GOT3 (cell line): ENCODE measurements at places on chromosomes 7 and 10.

DNA sequence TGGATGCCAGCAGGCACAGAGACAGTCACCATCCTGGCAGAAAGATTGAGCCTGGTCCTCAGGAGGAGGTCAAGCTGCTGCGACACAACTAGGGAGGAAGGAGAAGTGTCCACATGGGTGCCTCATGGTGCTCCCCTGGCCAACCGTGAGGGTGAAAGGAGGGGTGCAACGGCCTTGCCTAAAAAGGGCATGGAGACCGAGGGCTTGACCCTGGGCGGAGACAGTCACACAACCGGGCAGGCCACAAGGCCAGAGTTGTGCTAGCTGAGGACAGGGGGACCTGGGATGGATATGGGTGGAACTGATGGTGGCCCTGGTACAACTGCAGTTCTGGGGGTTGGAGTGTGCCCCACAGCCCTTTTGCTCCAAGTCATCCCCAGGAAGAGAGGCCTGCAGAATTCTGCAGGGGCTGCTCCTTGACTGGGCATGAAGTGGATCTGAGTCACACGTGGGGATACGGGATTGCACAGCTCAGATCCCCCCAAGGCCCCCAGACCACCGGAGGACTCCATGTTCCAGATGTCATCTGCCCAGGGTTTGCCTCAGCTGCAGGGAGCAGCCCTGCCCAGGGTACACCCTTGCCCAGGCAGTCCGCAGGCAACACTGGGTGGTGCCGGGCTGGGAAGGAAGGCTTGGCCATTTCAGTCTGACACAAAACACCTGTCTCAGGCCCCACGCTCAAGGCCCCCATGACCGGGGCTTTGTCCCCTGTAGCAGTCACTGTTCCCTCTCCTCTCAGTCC, 602.3 kb upstream of the MGMT start:
- DNase-seq = no peak

- DNase-seq = no peak
Observed at GRCh38 chr10:61404751-61405150, 48.4 kb downstream of the TMEM26 start.

- DNase-seq = no peak
Observed at GRCh38 chr7:18313965-18314364, 181.6 kb upstream of the HDAC9 start.

GRCh38 chr7:155807789-155808548, 4.3 kb downstream of the SHH start:
- no peak for DNase-seq

GRCh38 chr7:99267481-99267840, 5.2 kb upstream of the MYH16 start:
- DNase-seq = no peak

DNA sequence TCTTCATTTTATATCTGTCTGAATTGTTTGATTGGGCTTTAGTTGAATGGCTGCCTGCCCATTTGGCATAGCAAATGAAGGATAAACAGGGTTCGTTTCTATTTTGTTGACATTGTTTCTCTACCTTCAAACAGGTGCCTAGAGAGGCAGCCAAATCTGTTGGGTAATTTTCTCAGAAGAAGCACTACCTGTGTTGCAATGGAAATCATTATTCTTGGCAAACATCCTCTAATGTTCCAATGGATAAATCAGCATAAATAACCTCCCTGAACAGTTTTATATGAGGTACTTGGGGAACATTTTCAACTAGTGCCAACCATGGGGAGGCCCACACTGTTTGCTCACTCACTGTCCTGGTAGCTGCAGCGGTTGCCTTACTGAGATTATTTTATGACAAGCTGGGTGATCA, 64.4 kb upstream of the PLPP4 start:
- DNase-seq = no peak

DNA sequence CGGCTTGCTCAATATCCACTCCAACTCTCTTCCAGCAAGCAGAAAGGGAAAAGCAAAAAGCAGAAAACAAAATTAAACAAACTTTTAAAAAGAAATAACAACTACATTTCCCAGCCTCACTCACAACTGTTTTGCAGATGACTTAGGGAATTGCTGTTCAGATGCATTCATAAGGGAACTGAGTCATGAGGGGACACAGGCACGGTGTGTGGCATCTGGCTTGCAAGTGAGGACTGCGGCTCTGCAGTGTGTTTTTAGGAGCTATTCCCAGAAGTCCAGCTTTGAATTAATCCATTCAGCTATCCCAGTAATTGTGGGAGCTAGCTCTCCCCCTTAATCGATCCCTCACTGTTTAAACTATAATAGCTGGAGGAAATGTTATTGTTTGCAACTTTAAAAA, 30.3 kb downstream of the PTN start:
- DNase-seq = no peak

DNA sequence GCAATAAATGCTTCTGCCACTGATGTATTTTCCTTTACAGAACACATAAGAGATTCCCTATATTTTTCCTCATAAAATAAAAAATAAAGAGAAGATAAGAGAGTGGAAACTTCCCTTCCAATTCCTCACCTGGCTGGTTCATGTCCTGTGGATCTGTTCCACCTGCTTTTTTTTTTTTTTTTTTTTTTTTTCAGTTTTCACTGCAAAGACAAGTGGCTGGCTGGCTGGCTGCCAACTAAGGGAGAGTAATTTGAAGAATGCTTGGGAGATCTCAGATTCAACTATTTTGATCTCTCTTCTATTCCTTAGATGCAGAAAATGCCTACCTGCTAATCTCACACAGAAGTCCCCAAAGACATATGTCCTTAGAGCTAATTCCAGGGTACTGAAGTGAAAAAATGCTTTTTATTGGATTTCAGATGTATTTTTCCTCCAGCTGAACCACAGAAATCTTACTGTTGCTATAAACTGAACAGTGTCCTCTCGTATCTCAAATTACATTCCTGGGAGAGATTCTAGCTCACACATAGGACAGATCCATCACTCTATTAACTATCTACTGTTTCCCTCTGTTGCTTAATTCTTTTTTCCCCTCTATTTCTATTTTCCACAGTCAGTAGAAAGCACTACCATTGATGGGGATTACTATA, 120.8 kb downstream of the NRCAM start:
- no peak for DNase-seq

DNA sequence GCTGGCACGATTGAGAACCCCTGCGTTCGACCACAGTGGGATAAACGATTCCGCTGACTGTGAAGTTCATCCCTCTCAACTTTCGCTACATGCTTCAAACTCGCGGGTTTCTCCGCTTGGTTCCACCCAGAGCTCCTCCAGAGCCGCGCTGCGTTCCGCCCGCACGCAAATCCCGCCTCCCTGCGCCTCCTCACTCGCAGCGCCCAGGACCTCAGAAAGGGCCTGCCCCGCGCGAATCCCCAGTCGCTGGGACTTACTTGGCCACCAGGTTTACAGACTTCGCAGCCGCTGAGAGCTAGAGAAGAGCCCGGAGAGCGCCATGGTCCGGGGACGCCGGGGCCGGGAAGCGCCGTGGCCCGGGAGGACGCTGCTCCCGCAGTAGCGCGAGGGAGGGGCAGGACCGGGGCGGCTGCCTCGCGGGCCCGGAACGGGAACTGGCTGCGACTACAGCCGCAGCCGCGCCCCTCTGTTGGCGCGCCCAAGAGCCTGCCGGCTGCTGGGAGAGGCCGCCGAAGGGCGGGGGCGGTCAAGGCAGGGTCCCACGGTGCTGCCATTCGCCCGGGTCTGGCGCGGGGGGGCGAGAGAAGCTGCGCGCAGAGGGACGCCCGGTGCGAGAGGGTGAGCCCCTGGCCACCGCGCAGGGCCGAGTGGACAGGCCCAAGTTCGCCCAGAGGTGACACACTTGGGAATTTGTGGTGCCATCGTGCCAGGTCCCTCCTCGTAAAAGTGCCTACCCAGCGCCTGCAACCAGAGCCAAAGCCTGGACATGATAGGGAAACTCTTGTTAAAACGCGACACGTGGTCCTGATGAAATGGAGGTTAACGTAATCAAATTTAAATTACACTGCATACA, at the start of gene NOD1:
TSS of gene NOD1 (minus strand) at position 436 of the 853 bp plus-strand sequence. CDS start 21,863 bp downstream, outside the sequence.
- DNase-seq = peak; percentile 47

- DNase-seq = no peak
Observed at GRCh38 chr10:115092258-115092554, 959 bp upstream of the ATRNL1 start.

- no peak for DNase-seq
Observed at GRCh38 chr7:2498708-2499107, 20.9 kb upstream of the LFNG start.

DNA sequence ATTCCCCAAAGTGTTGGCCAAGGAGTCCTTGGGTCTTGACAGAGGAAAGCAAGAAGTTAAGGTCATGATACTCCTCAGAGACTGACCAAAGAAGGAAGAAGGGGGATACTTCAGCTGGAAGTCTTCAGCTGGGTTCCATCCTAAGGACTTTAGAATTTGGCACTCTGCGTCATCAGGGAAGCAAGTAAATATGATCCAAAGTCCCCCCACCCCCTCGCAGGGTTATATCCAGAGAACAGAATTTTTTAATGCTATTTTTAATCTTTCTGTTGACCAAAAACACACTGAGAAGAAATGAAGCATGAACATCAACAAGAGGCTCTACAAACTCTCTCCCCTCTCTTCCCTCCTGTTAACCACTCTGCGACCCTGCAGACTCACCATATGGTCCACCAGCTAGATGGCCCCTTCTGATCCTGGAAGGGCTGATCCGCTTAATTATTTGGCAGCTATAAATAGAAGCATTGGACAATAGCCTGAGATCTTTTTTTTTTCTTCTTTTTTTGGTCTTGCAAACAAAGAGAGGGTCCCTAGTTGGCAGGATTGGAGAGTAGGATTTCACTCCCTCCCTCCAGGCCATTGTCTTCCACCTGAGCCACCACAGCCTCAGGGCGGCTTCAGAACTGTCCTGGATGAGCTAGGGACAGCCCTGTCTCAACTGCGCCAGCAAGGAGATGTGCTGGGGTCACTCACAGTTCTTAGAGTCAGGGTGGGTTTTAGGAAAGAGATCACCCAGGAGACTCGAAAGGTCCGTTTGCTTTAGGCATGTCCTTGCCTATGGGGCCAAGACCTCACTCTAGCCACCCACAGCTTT, 196.0 kb downstream of the KCNMA1 start:
- no peak for DNase-seq

DNA sequence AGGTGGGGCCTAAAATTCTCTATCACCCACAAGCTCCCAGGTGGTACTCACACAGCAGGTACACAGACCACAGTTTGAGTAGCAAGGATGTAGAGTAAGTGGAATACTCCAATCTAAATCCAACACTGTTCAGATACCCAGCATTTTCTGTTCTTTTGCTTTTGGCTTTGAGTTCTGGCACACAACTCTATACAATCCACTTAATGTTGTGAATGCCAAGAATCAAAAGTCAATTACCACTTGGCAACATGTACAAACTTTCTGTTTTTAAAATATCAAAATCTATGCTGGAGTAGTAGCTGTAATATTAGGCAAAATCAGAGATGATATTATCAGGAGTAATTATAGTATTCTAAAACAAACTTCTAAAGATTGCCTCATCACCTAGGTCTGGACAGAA, 133.4 kb upstream of the LRRTM3 start:
- DNase-seq = no peak

- no peak for DNase-seq
Observed at GRCh38 chr7:7131273-7131672, 51.1 kb upstream of the C1GALT1 start.

- no peak for DNase-seq
Observed at GRCh38 chr7:96188174-96188581, 133.7 kb downstream of the SLC25A13 start.

DNA sequence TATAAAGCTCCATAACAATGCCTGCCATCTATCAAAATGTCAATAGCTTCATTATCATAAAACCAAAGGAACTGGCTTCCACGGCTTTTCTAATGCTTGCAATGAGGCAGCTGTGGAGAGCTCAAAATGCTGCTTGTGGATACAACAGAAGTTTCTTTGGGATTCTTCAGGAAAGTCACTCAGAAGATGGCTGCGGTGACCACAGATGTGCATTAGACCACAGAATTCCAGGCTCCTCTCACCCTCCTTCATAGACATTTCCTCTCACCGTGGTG, 77.2 kb downstream of the CDCA7L start:
- DNase-seq = no peak

DNA sequence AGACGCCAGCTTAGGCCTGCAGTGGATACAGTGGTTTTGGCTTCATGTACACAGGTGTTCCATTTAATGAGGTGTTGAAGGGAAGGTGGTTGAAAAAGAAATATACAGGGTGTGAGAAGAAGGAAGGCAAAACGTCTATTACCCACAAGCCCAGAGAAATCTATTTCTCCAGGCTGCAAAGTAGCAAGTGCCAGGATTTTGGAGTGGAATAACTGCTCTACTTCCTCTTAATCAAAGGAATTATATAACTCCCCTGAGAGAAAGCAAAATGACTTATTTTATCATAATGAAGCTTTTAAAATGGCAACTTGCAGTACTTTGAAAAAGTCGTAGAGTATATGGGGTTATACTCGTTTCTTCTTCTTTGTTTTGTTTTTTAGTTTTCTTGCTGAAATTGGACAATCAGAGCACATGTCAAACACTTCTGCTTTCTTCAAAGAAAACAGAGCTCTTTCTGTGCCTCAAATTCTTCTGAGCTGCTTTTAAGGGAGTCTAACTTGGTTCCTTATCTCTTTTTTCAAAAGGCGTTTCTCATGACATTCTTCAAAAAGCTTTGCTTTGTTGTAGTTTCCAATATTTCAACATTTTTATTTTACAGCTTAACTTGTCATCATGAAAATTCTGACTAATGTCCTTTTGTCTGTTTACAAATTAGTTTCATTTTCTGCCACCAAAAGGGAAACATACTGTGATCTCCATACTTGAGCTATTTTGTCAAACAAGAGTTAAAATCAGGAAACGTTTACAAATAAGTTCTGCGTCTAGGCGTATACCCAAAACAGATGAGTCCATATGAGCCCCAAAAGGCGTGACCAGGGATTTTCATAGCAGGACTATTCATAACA, 289.7 kb downstream of the FRMD4A start:
- DNase-seq = no peak

- DNase-seq = no peak
Observed at GRCh38 chr7:17040716-17041115, 158.9 kb upstream of the AGR3 start.

DNA sequence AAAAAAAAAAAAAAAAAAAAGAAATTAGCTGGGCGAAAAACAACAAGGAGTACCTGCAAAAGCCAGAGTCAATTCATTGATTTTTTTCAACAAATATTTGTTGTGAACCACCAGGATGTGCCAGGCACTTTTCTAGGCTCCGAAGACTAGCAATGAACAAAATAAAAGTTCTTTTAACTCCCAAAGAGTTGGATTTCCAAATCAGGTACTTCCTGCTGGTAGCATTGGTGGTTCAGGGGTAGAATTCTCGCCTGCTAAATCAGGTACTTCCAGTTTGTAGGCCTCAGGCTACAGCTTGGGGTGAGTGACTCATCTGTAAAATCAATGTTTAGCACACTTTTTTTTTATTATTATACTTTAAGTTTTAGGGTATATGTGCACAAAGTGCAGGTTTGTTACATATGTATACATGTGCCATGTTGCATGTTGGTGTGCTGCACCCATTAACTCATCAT, 10.9 kb downstream of the PPA1 start:
- DNase-seq = no peak

- no peak for DNase-seq
Observed at GRCh38 chr10:103768345-103768744, 87.0 kb downstream of the SH3PXD2A start.

- no peak for DNase-seq
Observed at GRCh38 chr10:123790132-123790885, 101.3 kb downstream of the CPXM2 start.

DNA sequence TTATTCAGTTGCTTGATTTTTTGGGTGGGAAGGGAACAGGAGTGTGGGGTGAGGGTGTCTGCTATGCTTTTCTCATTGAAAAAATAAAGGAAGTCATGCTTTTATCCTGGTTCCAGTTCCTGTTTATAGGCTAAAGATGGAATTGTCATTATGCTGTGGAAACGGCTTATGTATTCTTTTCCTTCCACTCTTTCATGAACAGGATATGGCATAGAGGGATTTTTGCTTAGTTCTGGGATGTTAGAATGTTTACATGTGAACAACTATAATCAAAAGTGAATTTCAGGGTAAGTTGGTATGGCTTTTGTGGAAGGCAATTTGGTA, 35.9 kb upstream of the PTPN12 start:
- no peak for DNase-seq
